C1 segment of cervical spinal cord (tissue), 14 donors: ENCODE measurements at places on chromosomes 6 and 20.
A peak's percentile ranks its signal among the peaks of the same experiment; 100 is the strongest.

DNA sequence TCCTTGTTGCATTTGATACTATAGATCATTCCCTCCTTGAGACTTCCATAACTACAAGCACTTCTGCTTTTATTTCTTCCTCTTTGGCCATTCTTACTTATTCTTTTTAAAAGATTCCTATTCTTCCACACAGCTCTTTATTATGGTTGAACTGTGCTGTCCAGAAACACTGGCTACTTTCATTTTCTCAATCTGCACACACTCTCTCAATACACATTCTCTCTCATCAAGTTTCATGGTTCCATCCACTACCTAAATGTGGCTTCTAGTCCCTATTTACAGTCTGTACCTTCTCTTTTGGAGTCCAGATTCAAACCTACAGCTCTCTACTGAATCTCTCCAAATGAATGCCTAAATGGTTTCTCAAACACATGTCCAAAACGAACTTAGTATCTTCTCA lies 214.3 kb upstream of the RSPO3 start:
- no peak for DNase-seq

DNA sequence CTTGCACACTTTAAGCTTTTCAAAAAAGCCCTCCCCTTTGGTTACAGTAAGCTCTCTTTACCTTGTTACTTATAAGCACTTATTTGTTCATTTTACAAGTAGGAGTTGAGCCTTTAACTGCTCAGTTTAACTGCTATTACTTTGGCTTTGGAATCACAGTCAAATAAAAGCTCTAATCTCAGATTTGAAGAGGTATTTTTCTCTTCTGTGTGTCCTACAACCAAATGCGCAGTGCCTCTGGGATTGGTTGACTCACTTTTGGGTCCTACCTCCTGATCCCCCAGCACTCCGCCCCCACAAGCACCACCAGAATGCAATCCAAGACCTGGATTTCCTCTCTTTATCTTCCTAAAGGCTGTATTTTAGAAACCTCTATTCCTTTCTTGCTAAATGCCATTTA lies 2.5 kb downstream of the NCOA7 start:
- peak; percentile 59 for DNase-seq

- DNase-seq = no peak
These were observed 98.9 kb upstream of the MAFB start for GRCh38 chr20:40787941-40788340.

DNA sequence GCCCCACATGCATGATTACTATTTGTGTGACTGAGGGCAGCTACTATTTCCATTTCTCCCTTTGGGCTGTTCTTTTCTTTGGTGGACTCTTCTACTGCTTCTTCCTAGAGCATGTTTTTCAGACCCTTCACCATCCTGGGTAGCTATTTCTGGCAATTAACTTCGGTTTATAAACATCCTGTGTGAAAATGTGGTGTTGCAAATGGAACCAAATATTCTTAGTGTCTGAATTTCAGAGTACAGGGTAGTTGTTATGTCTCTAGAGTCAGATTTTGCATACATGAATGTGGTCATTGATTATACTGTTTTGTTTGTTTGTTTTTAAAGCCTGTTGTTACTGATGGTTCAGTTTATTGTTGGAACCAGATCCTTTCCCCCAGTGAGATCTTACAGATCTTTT lies 49.7 kb downstream of the PROKR2 start:
- DNase-seq = no peak

GRCh38 chr6:156651486-156651885 lies 125.7 kb upstream of the ARID1B start:
- no peak for DNase-seq

DNA sequence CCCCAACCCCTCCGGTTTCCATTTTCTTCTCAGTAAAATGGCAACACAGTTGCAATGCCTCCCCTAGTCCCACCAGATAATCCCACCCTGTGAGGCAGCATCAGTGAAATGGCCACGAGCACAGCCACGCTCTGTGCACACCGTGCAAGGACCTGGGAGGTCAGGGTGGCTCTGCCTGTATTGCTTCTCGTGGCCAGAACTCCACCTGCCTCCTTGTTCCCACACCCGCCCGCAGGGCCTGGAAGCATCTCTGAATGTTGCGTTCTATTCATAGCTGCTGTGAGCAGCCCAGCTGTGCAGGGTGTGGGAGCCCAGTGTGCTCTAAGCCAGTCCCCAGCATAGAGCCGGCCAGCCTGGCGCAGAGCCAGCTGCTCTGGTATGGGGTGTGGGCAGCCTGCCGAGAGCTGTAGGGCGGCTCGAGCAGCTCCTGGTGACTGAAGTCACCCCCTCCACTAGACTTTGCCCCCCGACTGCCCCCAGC lies 161.1 kb downstream of the DLL1 start:
- no peak for DNase-seq

GRCh38 chr6:71103130-71103529 lies 146.3 kb upstream of the B3GAT2 start:
- DNase-seq = no peak

DNA sequence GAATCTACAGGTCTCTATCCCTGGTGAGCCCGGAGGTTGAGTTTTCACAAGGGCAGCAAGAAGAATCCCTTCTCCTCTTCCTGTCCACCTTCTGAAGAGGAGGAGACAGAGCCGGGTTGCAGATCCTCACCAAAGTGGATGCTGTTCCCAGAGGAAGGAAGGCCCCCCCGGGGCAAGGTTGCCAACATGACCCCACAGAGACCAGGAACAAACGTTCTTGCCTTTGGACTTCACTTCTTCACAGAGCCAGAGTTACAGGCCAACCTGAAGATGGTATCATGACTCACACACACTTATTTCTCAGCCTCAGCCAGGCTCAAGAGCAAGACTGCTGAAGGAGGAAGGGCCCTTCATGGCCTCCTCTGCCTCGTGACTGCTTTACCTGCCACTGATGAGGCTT lies 384.3 kb downstream of the CD83 start:
- no peak for DNase-seq

DNA sequence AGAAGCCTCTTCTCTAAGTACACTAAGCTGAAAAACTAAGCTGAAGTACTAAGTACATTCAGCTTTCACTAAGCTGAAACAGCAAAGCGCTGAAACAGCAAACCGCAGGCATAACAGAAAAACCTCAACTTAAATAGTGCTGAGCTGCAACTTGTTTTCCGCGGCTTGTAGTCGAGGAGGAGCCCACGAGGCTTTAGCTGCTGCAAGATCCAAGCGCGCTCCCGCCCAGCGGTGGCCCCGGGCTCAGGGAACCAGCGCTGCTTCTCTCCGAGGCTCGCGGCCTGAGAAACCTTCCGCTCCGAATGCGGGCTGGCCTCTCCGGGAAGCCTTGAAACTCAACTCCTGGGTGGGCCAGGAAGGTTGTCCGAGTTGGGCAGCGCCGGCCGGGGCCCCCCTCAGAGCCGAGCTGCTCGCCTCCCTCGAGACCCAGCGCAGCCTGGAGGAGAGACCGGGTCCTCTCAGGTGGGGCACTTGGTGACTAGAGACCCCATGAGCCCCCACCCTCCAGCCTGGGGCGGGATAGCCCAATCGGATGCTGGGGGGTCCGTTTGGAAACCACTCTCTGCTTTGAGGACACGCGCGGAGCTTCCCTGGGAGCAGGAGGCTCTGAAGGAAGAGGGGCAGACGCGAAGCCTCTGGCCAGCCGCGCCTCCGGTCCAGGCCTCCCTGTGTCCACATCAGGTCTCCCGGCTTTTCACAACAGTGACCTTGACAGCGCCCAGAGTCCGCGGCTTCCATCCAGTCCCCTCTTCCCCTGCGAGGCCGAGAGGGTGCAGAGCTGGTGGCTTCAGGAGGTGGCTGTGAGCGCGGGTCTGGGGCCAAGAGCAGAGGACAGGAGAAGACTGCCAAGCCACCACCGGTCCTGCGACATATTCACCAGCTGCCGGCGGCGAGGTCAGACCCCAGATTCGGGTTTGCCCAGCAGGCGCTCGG lies 38.1 kb upstream of the HLA-E start:
- DNase-seq = no peak

DNA sequence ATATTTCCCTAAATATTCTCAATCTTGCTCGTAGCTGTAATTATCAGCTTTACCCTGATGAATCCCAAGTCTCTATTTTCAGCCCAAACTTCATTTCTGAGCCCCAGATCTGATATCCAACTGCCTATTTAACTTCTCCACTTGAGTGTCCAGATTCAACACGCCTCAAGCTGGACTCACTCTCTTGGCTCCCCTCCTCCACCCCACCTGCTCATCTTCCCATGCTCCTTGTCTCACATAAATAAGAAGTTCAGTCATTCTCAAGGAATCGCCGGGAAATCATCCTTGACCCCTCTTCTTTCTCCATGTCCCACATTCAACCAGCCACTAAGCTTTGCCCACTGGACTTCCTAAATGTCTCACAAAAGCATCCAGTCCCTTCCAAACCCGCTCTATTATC lies 89.9 kb upstream of the STMND1 start:
- DNase-seq = no peak

DNA sequence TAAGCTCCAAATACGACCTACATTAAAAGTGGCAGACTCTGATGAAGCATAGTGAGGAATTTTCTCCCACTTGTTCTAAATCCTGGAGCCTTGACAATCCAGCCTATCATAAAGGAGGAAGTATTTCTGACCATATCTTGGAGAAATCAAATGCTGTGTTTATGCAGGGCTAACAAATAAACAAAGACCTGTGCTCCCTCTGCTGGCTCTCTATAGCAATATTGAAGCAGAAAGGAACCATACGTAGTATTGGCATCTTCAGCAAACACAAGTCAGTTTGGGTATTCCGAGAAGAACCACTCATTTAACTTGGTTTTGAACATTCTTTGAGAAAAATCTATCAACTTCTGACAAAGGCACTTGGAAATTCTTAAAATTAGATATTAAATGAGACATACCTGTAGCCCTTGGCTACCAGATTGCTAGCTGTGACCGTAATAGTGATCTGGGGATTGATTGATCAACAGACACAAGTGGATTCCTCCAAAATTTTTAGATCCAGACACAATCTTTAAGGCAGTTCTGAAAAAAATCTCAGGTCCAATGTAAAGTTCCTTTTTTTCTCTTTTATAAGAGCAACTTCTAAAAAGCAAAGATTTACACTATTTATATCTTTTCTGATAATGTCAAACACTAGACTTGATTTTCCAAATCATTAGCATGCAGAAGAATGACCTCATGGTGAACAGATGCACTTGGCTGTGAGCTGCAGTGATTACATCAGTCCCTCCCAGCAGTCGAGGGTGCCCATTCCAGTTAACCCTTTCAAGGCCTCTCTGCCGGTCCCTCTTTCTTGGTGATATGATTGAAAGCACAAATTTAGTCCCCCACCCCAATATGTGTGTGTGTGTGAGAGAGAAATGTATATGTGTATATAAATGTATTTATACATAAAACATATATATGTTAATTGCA lies 40.2 kb downstream of the INSM1 start:
- peak; percentile 39 for DNase-seq

DNA sequence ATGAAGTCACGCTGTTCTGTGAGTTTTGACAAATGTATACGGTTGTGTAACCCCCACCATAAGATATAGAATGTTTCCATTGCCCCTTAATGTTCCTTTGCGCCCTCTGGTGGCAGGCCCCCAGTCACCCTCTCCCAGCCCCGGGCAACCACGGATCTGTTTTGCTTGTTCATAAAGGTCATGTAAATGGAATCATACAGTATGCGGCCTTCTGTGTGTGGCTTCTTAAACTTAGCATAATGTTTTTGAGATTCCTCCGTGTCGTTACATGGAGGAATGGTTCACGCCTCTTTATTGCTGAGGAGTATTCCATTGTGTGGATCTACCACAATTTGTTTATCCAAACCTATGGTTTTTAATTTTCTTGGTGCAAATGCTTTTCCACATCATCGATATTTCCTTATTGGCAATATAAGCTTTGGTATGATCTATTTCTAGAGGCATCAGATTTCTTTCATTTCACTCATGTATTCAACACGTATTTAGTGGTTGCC lies 28.4 kb downstream of the LYRM2 start:
- DNase-seq = no peak

DNA sequence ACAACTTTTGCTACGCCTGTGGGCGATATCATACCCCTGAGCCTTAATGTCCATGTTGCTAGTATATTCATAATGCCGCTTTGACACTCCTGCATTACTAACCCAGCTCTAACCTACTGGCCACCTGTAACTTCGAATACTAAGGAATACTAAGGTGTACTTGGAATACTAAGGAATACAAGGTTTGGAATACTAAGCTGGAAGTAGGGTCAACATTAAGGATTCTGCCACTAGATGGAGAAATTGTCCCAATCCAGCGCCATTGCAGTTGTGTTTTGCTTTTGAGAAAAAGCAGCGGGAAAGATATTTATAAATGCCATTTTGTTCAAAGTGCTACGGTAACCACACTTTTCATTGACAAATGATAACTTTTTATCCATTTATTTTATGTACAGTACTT lies 10.7 kb downstream of the TBXT start:
- DNase-seq = no peak

DNA sequence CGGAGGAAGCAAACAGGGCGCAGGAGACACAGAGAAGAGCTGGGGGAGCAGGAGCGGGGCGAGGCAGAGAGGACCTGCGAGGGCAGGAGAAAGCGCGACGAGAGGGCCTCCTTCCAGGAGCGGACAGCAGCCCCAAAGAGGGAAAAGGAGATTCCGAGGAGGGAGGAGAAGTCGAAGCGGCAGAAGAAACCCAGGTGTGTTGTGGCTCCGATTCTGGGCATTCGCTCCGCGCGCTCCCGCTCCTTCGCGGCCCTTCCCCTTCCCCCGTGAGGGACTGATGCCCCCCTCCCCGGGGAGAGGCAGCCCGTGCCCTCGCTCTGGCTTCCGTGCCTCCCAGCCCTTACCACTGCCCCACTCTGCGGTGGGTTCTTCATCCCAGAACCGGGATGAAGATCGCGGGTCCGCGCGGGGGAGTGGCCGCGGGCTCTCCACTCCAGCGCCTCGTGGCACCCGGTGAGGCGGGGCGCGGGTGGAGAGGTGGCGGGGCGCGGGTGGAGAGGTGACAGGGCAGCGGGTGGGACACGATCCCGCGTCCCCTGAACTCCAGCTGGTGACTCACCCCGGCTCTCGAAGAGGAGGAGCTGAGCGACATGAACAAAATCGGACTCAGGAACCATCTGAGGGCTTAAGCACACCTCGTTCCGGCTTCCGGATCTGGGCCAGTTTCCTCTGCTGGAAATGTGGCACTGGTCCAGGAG lies 22.4 kb downstream of the TMC2 start:
- no peak for DNase-seq

GRCh38 chr6:46486181-46486580 lies 5.1 kb downstream of the RCAN2 start:
- DNase-seq = no peak

DNA sequence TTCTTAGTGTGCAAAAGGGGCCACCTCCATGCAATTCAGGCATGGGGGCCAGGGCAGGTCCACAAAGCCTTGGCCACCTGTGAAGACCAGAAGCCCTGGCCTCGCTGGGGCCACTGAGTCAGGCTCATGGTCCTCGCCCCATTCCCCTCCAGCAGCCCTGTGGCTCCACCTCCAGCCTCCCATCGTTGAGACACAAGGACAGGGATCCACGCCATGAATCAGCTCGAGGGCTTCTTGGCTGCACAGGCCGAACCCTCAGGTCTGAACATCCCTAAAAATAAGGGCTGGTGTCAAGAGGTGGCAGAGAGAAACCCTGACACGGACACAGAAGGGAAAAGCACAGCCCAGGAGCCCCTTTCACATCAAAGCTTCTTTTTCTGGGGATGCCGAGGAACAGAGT lies 68.6 kb upstream of the QKI start:
- no peak for DNase-seq

GRCh38 chr6:79717989-79718388 lies 86.9 kb downstream of the SH3BGRL2 start:
- DNase-seq = no peak

- no peak for DNase-seq
These were observed 811.9 kb downstream of the MAFB start for GRCh38 chr20:39876976-39877635.
